ENCODE measurements at places on chromosomes 16 and 17.

DNA sequence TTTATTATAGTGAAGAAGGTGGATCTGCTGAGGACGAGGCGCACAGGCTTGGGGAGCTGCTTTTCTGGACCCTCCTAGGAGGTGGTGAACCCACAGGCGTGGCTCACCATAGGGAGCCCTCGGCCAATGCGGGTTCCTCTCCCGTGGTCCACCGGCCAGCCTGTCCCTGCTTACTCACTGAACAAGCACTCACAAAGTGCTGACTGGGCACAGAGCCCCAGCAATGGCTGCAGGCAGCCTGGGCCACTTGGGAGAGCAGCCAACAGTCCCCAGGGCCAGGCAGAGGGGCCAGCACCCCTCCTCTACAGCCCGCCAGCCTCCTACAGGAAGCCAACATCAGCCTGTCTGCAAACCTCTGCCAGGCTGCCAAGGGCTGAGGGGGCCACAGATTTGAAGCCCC lies 19.1 kb upstream of the NCBP3 start:
- DNase-seq, result no peak

GRCh38 chr17:4358154-4358553 lies 8.3 kb downstream of the UBE2G1 start:
- no peak for DNase-seq

DNA sequence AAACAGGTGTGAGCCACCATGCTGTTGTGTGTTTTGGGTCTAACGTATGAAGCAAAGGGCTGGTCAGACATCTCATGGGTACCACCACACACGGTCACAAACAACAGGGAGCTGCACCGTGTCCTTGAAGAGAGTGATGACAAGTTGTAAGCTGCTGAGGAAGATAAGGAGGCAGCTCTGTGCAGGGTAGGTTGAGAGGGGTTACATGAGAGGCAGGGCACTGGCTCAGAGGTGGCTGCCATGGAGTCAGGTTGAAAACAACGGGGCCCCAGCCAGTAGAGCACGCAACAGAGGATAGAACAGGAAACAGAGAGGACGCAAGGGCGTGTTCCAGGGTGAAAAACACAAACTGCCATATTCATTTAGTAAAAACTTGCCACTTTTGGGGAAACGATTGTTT lies 52.2 kb downstream of the TRARG1 start:
- no peak for DNase-seq

DNA sequence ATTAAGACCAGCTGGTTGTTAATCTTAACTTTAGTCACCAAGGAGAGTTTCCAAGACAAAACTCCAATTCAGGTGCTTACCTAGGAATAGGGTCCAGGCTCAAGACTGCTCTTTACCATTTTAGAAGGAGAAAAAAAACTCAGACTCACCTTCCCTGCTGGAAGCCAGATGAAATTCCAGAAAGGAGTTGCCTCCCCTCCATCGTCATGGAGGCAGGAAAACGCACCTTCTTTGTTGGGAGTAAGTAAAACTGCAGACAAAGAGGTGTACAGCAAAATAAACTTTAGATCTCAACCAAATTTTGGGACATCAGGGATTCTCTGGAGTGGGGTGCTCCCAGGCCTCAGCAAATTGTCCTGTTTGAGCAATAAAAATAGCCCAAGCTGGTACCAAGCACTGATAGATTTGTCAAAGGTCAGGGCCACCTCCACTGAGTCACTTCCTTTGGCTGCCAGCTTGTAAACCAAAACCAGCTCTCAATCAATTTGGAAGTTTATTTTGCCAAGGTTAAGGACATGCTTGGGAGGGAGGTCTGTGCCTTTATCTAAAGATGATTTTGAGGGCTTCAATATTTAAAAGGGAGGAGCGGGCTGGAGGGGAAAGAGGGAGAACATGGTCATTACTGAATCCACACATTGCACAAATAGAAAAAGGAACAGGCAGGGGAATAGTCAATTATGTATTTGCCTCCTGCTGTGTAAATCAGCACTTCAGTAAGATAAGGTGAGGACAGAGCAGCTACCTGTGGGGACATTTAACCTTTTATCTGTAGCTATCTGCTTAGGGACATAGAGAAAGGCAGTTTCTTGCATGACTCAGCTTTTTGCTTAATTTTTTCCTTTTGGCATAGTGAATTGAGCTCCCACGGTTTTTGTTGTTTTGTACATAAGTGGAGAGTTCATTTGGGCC lies 1.5 kb upstream of the ALDH3A2 start:
- DNase-seq, result no peak

GRCh38 chr17:66171692-66172091 lies 20.2 kb downstream of the CEP112 start:
- no peak for DNase-seq

GRCh38 chr16:3025032-3026002 lies 1.5 kb downstream of the THOC6 start:
- no peak for DNase-seq

DNA sequence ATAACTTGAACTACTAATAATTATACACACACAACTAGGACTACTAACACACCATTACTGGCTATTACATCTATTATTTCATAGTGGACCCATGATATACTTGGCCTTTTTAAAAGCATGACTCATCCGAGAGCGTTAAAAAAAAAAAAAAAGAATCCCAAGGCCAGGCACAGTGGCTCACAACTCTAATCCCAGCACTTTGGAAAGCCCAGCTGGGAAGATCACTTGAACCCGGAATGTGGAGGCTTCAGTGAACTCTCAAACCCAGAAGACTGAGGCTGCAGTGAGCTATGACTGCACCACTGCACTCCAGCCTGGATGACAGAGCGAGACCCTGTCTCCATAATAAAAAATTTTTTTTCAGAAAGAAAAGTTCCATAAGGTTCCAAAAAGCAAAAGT lies 3.1 kb downstream of the GLG1 start:
- no peak for DNase-seq

- no peak for DNase-seq
Measured at GRCh38 chr16:51701025-51701424, 550.0 kb upstream of the SALL1 start.

DNA sequence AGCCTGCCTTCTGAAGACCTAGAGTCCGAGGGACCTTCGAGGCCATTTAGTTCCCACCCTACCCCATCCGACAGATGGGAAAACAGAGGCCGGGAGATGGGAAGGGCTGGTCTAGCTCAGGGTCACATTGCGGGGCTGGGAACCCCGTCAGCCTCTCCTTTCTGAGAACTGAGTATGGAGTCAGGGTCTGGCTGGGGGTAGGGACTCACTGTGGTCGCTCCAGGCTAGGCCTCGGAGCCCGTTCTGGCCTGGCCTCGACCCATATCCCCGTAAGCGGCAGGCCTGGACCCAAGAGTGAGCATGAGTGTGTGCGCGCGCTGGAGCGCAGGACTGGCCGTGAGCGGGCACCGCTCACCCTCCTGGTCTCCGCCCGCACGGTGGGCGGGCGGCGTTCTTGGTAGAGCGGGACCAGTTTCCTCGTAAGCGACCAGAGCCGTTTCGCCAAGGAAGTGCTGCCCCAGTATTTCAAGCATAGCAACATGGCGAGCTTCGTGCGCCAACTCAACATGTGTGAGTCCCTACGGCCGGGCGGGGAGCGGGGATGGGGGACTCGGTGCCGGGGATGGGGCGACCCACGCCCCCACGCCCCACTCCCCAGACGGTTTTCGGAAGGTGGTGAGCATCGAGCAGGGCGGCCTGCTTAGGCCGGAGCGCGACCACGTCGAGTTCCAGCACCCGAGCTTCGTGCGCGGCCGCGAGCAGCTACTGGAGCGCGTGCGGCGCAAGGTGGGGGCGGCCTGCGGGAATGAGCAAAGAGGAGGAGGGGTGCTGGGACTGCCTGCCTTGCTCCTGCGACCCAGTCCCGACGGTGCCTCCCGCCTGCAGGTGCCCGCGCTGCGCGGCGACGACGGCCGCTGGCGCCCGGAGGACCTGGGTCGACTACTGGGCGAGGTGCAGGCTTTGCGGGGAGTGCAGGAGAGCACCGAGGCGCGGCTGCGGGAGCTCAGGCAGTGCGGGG lies 855 bp downstream of the HSF4 start:
- no peak for DNase-seq

DNA sequence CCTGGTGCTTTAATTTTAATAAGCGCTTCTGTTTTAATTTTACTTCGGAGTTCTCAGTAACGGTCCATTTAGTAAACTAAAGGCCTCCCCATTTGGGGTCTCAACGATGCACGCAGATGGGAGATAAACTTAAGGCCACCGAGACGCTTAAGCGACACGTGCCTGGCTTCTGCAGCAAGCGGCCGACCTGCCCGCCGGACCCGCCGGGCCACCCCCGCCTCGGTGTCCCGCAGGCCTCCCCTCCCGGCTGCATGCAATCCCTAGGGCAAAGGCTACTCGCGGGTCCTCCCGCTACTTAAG lies 592 bp downstream of the GCSH start:
- no peak for DNase-seq

DNA sequence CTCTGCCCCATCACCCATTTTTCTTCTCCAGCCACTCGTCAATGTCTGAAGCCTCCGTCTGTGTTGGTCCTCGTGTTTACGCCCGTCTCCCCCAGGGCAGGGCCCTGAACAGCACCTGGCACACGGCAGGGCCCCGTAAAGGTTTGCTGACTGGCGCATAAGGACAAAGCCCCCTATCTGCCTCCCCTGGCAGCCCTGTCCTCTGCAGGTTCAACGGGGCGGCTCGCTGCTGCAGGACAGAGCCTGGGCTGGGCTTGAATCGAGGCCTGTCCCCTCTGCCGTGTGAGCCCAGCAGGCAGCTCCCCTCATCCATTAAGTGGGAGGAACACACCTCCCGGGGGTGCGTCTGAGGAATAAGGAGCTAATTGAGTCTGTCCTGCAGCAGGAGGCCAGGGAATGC lies 46.1 kb upstream of the PABPN1L start:
- DNase-seq, result no peak

DNA sequence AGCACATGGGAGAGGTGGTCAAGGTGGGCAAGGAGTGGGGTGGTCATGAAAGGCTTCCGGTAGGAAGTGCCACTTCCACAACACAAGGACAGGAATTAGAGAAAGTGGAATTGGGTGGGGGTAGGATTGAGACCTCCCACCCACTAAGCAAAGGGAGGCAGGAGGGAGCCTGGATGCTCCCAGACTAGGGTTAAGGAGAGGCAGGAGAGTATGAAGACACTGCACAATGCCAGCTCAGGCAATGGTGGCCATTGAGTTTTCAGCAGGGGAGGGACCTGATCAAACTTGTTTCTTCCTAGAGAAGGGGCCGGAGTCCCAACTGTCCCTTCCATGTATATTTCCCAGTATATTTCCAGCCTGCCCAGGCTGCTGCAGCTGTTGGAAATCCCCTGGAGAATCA lies 3.1 kb upstream of the RAB11FIP4 start:
- DNase-seq, result no peak

DNA sequence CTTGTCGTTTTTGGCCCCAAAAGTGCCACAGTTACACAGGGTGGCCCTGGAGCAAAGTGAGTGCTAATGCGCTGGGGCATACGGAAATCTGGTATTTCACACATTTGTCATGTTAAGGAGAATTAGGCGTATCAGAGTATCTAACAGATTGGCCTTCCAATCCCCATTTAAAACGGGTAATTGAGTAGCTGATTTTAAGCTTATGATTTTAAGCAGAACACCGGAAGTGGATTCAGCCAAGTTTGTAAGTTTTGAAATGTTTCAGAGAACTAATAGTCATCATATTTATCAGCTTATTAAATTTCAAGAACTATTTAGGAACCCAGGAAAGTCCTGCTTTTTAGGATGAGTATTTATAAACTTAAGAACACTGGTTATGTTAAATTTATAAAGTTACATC lies 19.5 kb downstream of the LRRC75A start:
- DNase-seq, result no peak

All from activated T-cell treated with anti-CD3 and anti-CD28 coated beads, Interleukin-2, amount 50 U/mL, for 1 hour (primary cell).